ENCODE measurements at places on chromosomes 6 and 20.

DNA sequence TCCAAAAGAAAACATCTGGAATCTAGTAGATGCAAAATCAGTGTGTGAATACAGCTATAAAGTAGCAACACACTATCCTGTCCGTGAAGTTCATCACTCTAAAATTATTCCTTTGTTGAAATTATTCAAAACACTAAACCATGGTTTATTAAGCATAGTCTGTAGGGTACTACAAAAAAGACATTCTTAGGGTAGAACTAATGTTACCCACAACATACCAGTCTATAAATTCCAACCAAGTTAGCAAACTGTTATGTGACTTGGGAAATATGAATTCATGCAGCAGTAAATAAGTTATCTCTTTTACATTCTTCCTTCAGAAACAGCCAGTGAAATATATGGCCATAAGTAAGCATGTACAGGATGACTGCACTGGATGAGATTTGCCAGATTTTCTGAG, 580.3 kb upstream of the ADGRB3 start:
- DNase-seq = no peak

DNA sequence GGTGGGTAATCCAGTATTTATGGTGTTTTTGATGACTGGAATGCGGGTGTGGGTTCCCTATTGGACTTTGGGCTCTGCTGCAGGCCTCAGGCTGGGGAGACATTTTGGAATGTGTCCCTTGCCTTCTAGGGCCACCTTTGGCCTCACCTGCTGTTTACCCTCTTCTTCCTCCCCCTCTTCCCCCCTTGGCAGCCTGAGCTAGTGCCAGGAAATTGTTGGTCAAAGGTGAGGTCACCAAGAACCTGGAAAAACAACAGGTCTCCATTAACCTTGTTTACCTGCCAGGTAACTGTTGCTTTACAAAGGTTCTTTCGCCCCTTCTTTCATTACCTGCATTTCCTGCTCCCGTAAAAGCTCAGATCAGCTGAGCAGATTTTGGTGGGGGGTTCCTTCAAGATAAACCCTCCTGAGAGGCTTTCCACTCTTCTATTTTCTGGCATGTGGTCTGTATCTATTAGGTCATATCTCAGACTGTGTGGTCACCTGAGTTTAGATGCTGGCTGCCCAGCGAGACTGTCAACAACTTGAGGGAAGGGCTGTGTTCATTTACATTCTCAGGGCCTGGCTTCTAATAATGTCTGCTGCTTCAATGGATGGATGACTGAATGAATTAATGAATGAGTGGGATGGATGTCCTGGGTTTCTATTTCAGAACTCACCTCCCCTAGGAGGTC, 34.7 kb downstream of the VEGFA start:
- no peak for DNase-seq

DNA sequence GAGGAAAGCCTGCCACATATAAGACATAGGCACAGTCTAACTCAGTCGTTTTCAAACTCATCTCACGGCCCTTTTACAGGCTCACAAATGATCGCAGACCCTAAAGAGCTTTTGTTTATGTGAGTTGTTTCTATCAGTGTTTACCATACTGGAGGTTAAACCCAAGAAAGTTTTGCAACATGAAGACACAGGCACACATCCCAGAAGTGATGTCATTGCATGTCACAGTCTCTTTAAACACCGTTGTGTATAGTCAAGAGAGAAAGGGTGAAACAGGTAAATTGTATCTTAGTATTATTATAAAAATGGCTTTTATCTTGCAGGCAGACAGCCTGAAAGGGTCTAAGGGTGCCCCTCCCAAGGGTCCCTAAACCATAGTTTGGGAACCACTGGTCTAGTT, 96.7 kb downstream of the BACH2 start:
- DNase-seq = no peak

DNA sequence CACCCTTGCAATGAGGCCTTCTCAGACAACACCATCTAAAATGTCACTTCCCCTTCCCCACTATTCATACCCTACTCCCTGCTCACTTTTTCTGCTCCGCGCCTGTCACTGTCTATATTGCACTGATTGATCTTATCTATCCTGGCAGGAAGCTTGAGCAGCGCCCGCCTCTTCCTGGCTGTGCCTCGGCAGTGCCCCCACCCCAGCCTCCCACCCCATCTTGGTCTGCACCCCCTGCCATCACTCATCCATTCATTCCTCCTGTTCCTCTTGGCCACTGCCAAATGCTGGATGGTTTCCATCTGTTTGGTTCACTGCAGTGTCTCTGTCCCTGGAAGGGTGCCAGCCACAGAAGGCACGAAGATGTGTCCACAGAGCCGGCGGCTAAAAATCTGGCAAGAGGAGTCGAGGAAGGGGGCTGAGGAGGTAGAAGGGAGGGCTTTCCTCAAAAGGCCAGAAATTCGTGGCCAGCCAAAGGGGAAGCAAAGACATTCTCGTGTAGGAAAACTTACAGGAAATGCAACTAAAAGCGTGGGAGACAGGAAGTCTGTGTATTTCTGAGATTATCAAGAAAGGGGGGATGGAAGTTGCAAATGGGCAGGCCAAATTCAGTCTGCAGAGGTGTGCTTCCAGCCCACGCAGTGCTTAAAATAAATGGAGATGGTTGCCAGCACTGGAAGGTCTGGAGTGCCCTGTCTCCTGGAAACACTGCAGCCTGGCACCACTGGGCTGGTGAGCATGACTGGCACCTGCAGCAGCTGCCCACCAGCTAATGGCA, 27.6 kb downstream of the SYNJ2 start:
- DNase-seq = peak; percentile 38

GRCh38 chr20:34675993-34676641, 775 bp downstream of the PIGU start:
- DNase-seq = no peak

- no peak for DNase-seq
Observed at GRCh38 chr20:58883241-58883691, 30.8 kb downstream of the GNAS start.

DNA sequence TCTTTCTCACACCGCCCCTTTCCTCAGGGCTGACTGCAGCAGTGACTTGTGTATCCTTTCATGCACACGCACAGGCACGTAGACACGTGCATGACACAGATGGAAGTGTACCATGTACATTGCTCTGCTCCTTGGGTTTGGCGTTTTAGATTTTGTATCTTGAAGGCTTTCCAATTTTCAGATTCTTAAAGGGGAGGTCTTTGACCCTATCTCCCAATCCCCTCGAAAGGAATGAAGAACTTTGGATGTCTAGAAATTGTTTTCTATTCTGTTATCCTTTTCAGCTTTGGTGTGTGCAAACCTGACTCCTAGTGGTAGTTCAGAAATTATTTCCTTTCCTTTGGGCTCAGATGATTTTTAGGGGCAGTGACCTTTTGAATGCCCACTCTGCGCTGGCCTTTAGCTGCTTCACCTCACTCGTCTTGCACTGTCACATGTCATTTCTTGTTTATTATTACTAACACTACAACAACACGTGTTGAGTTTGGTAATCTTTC, 63.0 kb downstream of the HIVEP1 start:
- DNase-seq = no peak

DNA sequence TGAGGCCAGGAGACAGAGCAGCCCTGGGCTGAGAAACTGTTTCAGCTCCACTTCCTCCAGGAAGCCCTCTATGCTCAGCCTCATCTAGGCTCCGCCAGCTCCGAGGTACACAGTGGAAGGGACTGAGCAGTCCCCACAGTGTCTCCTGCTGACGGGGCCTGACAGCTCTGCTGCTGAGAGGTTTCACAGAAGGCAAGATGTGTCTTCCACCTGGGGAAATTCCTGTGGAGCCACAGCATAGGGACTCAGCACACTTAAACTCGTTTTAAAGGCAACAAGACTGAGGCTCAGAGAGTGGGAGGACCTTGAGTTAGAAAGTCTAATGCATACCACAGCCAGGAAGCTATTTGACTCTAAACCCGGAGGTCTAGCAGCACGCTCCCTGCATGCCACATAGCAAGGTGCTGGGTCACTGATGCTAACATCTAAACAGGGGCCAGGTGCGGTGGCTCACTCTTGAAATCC, 6.8 kb downstream of the ADA start:
- peak; percentile 38 for DNase-seq

GRCh38 chr6:17930321-17930993, 57.0 kb downstream of the KIF13A start:
- DNase-seq = no peak

DNA sequence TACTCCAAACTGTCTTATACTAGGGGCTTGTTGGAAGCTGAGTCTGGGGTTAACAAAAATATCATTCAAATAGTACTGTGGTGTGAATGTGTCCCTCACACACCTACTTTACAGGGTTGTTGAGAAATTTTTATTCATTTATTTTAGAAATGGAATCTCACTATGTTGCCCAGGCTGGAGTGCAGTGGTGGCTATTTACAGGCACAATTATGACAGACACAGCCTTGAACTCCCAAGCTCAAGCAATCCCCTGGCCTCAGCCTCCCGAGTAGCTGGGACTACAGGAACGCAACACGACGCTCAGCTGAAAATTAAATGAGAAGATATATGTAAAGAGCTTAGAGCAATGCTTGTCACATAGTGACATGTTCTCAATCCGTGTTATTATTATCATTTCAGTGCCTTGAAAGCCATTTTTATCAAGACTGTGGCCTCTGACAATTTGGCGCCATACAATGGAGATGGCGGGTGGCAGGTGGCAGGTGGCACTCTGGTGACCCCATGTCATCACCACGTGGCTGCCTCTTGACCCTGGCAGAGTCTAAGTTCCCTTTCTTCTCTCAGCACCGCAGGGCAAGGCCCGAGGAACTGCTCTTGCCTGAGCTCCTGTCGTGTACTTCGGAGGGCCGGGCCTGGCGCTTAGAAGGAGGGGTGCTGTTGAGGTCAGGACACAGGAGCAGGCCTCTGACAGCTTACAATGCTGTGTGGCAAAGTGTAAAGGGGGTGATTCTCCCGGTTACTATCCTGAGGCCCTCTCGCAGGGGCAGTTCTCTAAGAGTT, 64.5 kb downstream of the STX11 start:
- no peak for DNase-seq

GRCh38 chr6:113858480-113859348, 1.6 kb downstream of the MARCKS start:
- DNase-seq = peak; percentile 60

GRCh38 chr6:32815996-32816395, 806 bp downstream of the HLA-DOB start:
- no peak for DNase-seq

GRCh38 chr20:52746770-52747169, 225.4 kb upstream of the TSHZ2 start:
- no peak for DNase-seq

DNA sequence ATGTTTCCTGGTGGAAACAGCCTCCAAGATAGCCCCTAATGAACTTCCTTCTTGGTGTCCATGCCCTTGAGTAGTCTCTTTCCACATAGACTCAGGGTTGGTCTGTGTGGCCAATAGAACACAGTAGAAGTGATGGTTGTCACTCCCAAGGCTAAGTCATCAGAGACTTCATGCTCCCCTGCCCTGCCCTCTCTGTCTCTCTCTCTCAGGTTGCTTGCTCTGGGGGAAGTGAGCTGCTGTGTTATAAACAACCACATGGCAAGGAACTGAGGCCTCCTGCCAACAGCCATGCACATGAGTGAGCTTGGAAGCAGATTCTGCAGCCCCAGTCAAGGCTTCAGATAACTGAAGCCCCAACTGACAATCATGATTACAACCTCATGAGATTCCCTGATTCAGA, 85.3 kb upstream of the SLC22A16 start:
- no peak for DNase-seq

DNA sequence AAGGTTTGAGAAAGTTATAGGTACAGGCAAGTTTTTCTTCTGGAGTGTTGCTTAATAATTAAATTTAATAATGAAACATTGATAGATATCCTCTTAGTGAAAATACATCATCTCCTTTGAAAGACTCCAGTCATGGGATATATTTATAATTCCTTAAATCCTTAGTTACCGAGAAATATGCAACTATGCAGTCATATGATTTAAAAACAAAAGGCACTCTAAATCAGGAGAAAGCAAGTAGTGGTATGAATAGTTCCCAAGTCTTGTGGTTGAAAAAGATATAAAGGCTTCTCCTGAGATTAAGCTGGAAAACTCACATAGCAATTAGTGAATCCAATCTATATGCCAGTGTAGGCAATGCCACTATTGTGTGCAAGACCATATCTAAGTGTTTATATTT, 475.4 kb downstream of the EYS start:
- no peak for DNase-seq

- no peak for DNase-seq
Observed at GRCh38 chr6:149696901-149697300, 21.0 kb downstream of the LATS1 start.

GRCh38 chr6:75693534-75693933, 55.5 kb upstream of the MYO6 start:
- DNase-seq = no peak

DNA sequence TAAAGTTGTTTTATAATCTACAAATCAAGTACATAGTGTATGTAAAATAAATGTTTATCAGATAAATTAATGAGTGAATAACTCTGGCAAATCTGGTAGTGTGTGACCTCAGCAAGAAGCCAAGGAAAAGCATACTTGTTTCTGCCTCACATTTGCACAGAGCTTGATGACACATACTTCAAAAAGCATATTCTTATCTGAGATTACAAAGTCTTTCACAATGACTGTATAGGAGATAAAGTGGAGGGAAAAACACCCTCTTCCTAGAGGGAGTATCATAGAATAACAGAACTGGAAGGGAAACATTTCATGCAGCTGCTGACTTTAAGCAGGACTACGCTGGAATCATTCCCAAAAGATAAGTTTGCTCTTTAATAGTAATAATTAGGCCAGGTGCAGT, 28.1 kb upstream of the AKAP7 start:
- DNase-seq = no peak

GRCh38 chr6:118553132-118553531, 5.0 kb downstream of the PLN start:
- DNase-seq = no peak

- peak; percentile 8 for DNase-seq
Observed at GRCh38 chr6:16380220-16380809, 141.9 kb downstream of the GMPR start.

- no peak for DNase-seq
Observed at GRCh38 chr6:116210750-116211425, 43.0 kb downstream of the TSPYL4 start.

DNA sequence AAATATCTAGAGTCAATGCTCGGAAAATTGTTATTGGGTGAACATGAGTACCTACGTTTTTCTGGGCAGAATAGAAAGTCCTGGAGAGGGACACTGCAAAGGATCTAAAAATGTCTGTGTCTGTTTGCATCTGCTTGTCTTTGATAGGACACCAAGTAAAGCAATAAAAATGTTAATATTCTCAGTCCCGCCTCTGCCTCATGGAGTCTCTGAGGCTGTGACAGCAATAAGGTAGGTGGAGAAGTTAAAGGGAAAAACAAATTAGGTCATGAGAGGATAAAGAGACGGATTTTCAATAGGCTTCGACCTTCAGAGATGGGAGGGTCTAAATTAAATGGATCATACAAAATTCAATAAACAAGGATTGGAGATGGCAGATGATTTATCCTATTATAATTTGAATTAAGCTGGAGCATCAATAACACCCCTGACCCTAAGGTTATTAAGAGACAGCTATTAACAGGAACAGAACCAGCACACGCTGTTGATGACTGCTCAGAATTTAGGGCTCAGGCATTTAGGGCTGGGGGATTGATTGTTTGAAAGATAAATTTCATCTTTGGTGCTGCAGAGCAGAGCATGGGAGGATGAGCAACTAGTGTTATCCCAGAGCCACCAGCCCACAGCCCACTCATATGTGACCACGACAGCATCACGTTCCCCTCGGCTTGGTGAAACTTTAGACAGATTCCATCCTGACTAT, 620.3 kb upstream of the CDH4 start:
- no peak for DNase-seq

- DNase-seq = no peak
Observed at GRCh38 chr6:124479991-124480430, 482.2 kb upstream of the RNF217 start.
